ENCODE measurements at places on chromosomes 5 and 9.

DNA sequence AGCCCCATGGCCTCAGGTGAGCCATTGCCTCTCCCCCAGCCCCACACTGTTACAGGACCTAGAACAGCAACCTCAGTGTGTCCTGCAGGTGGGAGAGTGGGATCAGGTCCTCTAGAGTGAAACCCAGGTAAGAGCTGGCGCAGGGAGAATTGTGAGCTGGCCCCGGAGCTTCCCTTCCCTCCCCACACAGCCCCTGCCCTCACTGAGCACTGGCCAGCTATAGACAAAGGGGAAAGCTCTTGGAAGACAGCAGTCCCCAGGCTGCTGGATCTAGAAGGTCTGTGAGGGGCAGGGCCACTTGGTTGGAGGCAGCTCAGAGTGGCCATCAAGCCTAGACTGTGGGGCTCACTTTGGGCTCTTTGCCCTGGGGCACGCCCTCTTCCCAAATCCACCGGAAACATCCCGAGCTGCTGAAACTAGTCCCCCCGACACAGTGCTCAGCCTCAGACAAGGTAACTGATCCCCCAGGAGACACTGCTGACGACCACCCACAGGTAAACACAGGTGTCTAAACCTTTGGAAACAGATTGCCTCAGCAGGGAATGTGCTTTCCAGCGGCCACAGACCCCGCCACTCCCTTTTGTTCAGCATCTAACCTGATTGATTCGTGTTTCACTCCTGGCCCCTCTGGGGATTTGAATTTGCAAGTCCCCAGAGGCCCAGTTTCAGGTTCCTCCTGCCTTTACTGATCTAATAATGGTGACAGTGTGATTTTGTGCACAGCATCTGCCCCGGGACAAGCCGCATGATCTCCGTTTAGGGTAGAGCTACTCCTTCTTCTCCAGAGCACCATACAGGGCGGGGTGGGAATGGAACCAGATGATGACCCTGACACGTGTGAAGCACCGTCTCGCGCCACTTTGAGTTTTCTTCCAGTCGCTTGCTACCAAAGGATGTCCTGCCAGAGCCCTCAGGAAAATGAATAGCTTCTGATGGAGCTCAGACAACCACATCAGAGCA is 42.2 kb upstream of the ADAMTS2 start:
- no peak for DNase-seq

GRCh38 chr9:105696219-105696793 is 2.0 kb downstream of the TMEM38B start:
- DNase-seq = no peak

DNA sequence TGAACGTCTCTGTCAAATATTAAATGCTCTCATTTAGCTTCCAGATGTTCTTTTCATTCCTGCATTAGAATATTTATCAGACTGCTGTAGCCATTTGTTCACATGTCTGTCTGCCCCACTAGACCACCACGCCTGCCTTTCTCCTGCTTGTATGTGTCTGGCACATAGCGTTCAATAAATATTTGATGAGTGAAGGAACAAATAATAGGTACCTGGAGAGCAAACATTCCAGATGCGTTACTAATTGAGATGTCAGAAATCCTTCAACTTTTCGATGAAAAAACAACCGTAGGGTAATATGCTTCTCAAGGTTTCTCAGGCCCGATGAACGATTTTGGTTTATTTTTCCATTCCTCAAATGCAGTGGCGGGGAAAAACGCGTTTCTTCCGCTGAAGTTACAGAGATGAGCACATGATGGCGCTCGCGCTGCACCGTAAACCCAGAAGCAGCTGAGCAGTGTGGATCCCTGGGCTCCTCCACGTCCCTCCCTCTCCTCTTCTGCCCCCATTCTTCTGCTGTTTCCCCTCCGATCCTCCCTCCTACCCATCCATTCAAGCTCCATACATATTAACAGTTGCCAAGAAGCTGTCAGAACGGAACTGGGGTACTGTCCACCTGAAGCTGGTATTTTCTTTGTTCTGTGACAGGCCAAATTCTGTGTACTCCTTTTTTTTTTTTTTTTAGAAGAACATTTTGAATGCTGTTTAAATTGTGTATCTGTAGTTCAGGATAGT is 245.4 kb downstream of the MPDZ start:
- peak; percentile 71 for DNase-seq

DNA sequence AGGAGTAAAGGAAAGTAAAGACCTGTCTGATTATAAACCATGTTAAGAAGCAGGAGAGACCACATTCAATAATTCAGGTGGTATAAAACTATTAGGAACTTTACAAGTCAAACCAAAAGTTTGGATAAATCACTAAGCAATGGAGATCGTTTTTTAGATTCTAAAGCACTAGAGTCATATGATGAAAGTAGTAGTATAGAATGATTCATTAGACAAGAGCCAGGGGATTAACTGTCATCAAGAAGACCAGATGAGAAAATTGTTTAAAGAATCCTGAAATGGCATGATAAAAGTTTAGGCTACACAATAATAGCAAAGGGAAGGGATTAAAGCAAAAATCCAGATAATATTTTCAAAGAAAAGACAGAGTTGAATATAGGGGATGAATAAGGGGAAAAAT is 12.9 kb upstream of the CARNMT1 start:
- no peak for DNase-seq

DNA sequence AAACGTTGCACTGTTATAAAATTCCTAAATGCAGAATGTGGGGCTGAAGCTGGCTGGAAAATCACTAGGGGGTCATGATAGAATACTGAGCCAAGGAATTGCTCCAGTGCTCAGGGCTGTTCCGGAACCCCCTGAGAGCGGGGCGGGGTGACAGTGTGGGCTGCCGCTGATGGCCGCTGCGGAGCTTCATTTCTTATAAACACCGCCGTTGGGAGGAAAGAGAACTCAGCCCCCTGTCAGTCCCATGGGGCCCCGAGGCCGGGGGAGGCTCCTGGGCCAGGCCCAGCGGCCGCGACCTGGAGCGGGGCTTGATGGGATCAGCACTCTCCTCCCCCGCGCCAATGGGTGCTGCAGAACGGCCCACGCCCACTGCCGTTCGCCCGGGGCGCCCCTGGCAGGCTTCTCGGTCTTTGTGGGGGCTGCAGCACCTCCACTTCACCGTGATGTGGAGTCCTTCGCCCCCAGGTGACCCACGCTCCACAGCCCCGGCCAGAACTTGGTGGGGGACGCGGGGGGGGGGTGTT is 5.2 kb upstream of the IRF1 start:
- peak; percentile 94 for DNase-seq

- no peak for DNase-seq
Observed at GRCh38 chr5:16570121-16570815, 46.5 kb downstream of the RETREG1 start.

DNA sequence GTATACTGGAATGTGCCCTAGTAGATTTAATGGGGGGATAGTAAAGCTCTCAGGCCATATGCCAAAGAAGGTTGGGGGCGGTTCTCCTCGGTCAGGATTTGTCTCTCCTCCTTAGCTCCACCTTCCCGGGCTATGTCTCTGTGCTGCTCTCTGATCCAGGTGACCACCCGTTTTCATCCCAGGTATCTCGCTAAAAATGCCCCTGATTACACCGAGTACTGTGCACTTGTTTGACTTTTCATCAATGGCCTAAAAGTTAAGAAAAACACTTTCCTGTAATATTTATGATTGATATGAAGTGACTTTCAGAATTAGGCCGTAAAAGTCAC is 724 bp downstream of the NDUFS6 start:
- peak; percentile 67 for DNase-seq

GRCh38 chr5:149235841-149236240 is 35.8 kb upstream of the AFAP1L1 start:
- DNase-seq = no peak

GRCh38 chr5:177483994-177484901 is 10.8 kb upstream of the DBN1 start:
- no peak for DNase-seq

DNA sequence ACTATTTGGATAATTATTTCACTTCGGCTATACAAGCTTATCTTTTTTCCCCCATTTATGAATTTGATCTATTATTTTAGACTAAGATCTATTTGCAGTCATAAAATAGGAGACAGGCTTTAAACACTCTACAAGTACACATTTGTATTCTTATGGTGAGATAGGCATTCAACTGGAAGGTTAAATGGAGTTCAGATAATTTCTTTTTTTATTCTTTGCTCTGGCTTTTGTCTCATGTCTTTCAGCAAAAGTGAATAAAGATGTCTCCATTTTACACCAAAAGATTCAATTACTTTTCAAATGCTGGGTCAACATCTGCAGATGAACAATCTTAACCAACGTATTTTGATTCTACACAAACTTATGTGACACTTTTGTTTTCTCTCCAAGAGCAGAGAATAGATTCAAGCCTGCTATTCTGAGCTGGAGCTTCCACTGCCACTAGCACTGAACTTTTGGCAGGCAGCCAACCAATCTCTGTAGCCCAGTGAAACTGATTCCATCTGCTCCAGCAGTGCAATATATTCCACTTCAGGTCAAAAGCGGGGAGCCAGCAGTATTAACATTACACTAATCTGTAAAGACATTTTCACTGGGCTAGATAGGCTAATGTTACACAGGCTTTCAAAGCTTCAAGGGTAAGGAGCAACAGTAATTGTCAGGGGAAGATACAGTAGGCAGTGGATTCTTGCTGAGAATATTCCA is 452.0 kb upstream of the ZNF608 start:
- DNase-seq = peak; percentile 53

- no peak for DNase-seq
Observed at GRCh38 chr5:179297486-179298180, 47.6 kb downstream of the ADAMTS2 start.

DNA sequence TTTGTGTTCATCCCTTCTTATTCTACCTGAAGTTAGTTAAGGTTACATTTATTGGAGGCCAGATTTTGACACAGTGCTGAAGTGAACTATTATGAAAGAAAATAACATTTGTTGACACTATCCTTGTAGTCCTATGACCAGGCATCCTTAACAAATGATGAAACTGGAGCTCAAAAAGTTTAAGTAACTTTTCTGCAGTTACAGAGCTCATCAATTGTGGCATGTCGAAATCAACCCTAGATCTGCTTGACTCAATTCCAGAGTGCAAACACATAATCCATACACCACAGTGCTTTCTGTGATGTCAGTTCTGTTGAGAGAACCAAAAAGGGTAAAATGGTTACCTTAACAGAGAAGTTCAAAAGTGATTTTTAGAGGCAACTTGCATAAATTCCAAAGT is 28.6 kb downstream of the KCNN2 start:
- DNase-seq = no peak

GRCh38 chr9:128716581-128717254 is 7.2 kb downstream of the ZDHHC12 start:
- no peak for DNase-seq

All from hematopoietic multipotent progenitor cell treated with erythropoietin and hydrocortisone succinate and interleukin-3 and kit ligand, for 6 days (in vitro differentiated cells).